SK-N-SH (cell line): ENCODE measurements at places on chromosomes 5 and 9. TPM values are rescaled to one million over a fixed set of nuclear protein-coding genes. Genes with fewer than 3 reads are reported as not detected.

GRCh38 chr5:140632366-140633020 lies 482 bp downstream of the CD14 start:
- DNase-seq = no peak
- no peak overlapping the region for H3K4me3 ChIP-seq
- no peaks in the 10 kb centered on the region for H3K27me3 ChIP-seq
- no peak overlapping the region for H3K27ac ChIP-seq

GRCh38 chr5:2570586-2570985 lies 180.9 kb downstream of the IRX2 start:
- H3K4me1 ChIP-seq = no peaks in the 10 kb centered on the region
- no peak for DNase-seq
- no peaks in the 10 kb centered on the region for H3K27me3 ChIP-seq

DNA sequence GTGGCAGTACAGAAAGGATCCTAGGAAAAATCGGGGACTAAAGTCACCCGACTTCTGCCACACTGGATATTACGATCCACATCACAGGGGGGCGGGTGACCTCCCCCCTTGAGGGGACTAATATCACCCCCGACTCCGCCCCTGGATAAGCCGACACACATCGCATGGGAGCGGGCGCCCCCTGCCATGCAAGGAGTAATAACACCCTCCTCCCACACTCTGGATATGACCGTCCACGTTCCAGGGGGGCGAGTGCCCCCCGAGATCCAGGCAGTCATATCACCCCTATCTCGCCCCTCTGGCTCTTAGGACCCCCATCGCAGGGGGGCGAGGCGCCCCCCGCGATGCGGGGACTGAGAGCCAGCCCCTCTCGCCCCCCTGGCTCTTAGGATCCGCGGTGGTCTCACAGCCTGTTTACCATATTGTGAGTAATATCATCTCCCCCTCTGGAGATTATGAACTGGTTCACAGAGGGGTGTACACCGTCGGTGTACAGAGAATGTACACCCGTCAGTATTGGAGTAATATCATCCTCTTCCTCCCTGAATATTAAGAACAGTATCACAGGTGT lies 423.0 kb downstream of the DIRAS2 start:
- DNase-seq = no peak
- no peaks in the 10 kb centered on the region for H3K4me1 ChIP-seq
- H3K4me3 ChIP-seq = no peak overlapping the region
- H3K27me3 ChIP-seq = no peaks in the 10 kb centered on the region
- H3K36me3 ChIP-seq = no peaks in the 10 kb centered on the region

GRCh38 chr5:5348576-5348975 lies 73.9 kb upstream of the ICE1 start:
- no peaks in the 10 kb centered on the region for H3K27me3 ChIP-seq
- no peak overlapping the region for H3K4me3 ChIP-seq
- no peak overlapping the region for H3K27ac ChIP-seq
- DNase-seq = no peak
- peaks cover 9% of the 10 kb centered on the region; the same call in 1 of the 2 replicates for H3K4me1 ChIP-seq

DNA sequence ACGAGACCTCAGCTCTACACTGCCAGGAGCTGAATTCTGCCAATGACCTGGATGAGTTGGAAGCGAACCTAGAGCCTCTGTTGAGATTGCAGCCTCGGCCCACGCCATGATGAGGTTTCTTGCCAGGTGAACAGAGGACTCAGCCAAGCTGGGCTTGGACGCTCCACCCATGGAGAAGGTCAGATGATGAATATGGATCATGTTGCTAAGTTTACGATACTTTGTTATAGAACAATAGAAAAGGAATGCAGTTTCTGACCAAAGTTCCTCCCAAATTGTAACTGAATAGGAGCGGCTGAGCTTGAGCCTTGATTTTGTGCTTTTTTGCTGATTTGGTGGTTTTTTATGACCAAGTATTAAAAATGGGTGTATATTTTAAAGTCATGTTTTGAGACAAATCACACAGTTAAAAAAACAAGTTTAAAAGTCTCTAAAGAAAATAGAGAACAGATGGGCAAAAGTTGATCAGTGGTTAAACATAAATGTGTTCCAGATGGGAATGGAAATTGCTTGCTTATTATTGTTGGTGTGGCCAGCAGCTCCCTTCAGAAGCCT lies 32.9 kb downstream of the ROPN1L start:
- no peaks in the 10 kb centered on the region for H3K36me3 ChIP-seq
- no peak overlapping the region for H3K27ac ChIP-seq
- no peak for DNase-seq
- H3K4me3 ChIP-seq = no peak overlapping the region

GRCh38 chr5:16726538-16726946 lies 109.7 kb upstream of the RETREG1 start:
- H3K27ac ChIP-seq = no peak overlapping the region
- no peaks in the 10 kb centered on the region for H3K4me1 ChIP-seq
- H3K4me3 ChIP-seq = no peak overlapping the region
- DNase-seq = no peak

DNA sequence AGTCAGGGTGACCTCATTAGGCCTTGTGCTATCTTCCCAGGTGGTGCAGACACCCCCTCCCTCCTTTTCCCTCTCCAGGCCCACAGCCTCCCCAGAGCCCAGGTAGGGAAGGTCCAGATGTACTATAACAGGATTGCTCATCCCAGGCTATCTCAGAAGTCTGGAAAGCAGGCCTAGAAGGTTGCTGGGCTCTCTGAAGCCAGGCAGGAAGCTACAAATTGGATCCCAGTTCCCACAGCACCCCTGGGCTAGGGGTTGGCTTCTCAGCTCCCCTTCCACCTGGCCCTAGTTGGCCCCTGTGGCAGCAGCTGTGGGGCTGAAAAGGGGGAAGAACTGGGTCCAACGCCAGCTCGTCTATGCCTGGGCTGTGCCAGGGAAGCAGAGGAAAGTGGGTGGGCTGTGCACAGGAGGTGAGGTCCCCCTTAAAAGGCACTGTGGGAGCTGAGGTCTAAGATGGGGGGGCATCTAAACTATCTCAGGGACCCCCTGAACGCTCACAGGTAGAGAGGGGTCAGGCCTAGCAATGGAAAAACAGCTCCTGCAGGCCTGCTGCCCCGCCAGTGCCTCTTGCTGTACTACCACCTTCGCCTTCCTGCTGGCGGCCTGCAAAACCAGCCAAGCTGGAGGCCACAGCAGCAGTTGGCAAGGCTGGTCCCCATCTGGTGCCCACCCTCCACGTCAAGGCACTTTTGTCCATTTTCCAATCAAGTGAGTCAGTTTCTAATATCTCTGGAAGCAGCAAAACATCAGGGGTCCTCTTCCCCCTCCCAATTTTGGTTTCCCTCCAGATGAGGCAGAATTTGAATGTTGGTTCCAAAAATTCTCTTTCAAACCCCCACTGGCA lies 13.3 kb upstream of the PSMD5 start:
- peak overlapping the region; percentile 62; the same call in 1 of the 2 replicates for H3K27ac ChIP-seq
- no peaks in the 10 kb centered on the region for H3K27me3 ChIP-seq
- H3K4me1 ChIP-seq = peaks cover 28% of the 10 kb centered on the region; the same call in 1 of the 2 replicates
- DNase-seq = no peak
- no peak overlapping the region for H3K4me3 ChIP-seq

Gene SLCO6A1
- not detected in 2 replicates for polyA plus RNA-seq

Gene NINJ1
- 23.2 and 31.7 TPM in 2 replicates for polyA plus RNA-seq

Gene PCDHB7
- polyA plus RNA-seq = 1.5 and 1.7 TPM in 2 replicates
